ENCODE measurements at places on chromosomes 3 and 15. TPM values are rescaled to one million over a fixed set of nuclear protein-coding genes. Genes with fewer than 3 reads are reported as not detected.

DNA sequence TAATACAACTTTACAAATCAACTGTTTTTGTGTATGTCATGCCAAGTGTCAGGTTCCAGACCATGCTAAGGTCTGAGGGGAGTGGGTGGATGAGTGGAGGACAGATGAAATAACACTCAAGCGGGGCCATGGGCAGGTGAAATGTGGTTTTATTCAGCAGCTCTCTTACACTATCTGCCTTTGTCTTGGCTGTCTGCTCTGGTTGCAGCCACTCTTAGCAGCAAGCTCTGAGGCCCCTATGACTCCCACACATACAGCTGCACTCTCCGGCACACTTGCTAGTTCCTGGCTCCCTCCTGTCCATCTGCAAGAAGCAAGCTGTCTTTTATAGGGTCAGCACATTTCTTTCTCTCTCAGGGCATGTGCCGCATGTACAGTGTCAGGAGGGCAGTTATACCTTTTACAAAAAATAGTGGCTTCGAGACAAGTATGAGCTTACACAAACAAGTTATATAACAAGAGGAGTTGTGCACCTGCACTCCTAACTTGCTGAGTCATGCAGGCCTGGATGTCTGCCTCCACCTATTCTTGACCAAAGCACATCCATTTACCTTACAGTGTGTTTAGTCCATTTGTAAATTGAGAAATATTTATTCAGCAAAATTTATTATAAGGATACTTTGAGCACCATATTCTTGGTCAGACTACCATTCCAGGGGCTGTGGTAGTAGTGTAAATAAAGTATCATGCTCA, 683.7 kb upstream of the CBLB start:
- no peak for DNase-seq

DNA sequence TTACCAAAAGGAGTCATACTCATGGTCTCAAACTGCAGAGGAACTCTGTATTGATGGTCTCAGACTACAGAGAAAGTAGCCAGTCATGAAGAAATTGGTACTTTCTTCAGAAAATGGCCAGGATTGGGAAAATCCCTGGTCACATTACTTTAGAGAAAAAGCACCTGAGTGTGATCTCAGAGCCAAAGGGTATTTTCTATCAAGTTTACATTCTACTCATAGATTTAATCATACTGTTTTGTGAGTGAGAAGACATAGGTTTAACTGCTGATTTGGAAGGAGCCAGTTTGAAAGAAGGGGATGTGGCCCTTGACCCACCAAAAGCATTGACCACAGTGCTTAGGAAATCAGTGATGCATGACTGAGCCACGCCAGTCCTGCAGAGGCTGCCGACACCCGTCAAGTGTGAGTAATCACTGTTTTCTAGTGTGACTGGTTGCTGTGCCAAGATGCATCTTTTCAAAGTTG, 203.6 kb downstream of the AKAP13 start:
- peak; percentile 53 for DNase-seq

- no peak for DNase-seq
These were observed 5.9 kb upstream of the FHIT start for GRCh38 chr3:61257148-61257547.

The GABRR3 gene
- total RNA-seq = not detected

DNA sequence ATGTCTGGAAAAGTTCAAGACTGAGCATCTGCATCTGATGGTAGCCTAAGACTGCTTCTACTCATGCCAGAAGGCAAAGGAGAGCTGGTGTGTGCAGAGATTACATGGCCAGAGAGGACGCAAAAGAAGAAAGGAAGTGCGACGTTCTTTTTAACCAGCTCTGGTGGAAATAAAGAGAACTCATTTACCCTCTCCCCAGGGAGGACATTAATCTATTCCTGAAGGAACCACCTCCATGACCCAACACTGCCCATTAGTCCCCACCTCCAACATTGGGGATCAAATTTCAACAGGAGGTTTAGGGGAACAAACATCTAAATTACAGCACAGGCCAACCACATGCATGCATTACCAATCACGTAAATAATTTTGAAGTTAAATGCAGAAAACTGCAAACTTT, 1.5 kb upstream of the NCK1 start:
- DNase-seq = no peak

The CSPG5 gene
- total RNA-seq = 0.26 TPM

DNA sequence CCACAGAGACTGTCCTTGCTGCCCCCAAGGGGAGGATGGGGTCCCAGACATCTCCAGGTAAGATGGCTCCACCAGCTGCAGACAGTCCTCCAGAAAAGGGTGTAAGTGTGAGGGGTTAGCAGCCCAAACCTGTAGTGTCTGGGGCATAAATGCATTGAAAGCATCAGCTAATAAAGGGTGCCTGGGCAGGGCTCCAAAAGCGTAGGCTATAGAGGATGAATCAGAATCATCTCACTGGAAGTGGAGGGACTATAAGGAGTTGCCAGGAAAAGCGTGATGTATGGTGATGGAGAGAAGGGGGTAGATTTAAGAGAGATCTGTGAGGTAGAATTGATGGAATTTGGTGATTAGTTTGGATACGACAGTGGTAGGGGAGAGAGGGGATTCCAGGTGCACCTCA, 79.9 kb upstream of the ONECUT1 start:
- DNase-seq = no peak

DNA sequence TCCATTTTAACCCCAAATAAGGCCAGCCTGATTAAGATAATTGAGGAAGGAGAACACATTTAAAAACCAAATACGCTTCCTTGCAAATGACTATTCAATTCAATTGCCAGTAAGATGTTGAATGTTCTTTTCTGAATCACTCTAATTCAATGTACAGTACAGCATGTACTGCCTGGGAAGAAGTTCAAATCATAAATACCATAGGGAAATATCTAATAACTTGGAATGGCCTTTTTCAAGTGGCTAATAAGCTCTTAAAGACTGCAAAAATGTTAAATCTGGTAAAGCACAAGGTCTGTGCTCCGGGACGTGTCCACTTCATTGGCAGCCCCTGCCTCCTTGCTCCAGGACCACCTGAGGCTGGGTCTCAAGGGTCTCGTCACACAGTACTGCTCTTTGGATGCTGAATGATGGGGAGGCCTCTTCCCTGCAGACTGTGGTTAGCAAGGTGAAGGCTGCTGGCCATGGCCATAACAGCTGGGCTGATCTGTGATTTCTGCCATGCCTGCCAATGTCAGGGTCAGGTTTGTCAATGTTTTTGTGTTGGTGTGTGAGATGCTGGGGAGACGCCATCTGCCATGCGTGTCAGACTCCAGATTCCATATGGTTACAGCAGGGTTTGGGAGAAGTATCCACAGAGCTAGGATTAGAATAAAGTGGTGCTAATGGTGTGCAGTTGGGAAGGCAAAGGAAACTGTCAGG, 300.5 kb downstream of the ADAMTS17 start:
- no peak for DNase-seq

- no peak for DNase-seq
These were observed 45.9 kb downstream of the FAM43A start for GRCh38 chr3:194731506-194732073.

- DNase-seq = no peak
These were observed 181.8 kb upstream of the TBL1XR1 start for GRCh38 chr3:177379045-177379444.

- no peak for DNase-seq
These were observed 462.3 kb upstream of the SGO1 start for GRCh38 chr3:20648294-20648693.

- DNase-seq = no peak
These were observed 577.6 kb downstream of the RSL24D1 start for GRCh38 chr15:54619180-54619579.

GRCh38 chr3:195171093-195171873, 99.7 kb downstream of the XXYLT1 start:
- DNase-seq = no peak

- DNase-seq = peak; percentile 43
These were observed 63.6 kb downstream of the FAM81A start for GRCh38 chr15:59501597-59501996.

GRCh38 chr15:60928970-60929369, 300.1 kb downstream of the RORA start:
- DNase-seq = no peak

- no peak for DNase-seq
These were observed 43.4 kb downstream of the UMPS start for GRCh38 chr3:124773351-124774326.

The TOP2B gene
- total RNA-seq = 52.7 TPM

DNA sequence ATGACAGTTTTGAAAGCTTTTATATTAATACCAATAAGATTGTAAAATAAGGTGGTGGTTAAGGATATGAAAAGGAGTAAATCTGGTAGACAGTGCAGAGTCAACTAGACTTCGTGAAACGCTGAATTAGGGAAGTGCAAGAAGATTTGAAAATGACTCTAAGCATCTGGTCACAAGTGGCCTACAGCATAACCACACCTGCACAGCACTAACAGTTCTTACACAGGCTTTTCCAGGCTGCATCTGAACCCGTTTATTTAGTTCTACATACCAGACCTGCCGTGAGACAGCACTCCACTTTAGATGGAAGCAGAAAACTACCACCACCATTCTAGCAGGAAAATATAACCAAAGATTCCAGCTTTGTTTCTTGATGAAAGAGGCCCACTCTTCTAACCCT, 1.9 kb downstream of the DMXL2 start:
- DNase-seq = no peak

- no peak for DNase-seq
These were observed 10.1 kb downstream of the ITGA11 start for GRCh38 chr15:68421798-68422402.

GRCh38 chr3:63479661-63480035, 172.8 kb upstream of the SNTN start:
- DNase-seq = no peak

The SEMA6D gene
- total RNA-seq = 18.2 TPM

DNA sequence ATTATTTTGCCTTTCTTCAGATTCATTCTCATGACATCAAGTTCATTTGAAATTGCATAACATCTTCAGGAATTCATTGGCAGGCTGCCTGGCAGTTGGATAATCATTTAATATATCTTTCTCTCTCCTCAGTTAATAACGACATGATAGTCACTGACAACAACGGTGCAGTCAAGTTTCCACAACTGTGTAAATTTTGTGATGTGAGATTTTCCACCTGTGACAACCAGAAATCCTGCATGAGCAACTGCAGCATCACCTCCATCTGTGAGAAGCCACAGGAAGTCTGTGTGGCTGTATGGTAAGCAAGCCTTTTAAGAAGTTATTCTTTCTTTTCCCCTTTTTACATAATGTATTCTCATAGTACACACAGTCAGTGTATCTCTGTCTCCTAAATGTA, 38.2 kb downstream of the TGFBR2 start:
- peak; percentile 53 for DNase-seq

DNA sequence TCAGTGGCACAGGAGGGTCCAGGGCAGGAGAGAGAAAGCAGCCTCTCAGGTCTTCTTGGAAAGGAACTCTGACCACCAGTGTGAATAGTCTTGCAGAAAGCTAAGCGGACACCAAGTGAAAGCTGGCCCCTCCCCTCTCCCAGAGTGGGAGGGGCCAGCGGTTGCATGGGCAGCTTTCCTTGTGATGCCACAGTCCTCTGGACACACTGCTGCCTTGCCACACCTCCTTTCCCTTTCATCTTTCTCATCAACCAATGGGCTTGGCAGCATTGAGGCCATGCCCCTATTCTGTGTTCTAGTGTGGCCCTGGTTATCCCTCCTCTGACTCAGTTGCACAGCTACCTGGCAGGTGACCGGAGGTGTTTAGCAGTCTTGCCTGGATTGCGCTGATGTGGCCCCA, 49.7 kb upstream of the GOLGA6B start:
- DNase-seq = no peak

DNA sequence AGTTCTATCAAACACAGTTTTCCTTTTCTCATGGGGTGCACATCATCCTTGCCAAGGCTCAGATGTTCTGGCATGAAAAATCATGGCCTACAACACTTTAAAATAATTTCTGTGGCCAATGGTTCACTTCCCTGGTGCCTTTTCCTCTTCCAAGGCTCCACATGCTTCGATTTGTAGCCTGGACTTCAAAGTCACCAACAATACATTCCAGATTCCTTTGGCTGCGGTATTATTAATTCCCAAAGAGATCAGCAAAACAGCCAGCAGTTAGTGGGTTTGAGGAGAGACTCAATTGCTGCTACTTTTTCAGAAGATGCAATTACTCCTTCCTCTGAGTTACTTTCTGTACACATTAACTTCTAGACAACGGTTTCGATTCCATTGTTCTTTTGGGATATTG, 80.3 kb upstream of the CCDC80 start:
- DNase-seq = no peak

The PLSCR2 gene
- total RNA-seq = not detected

- no peak for DNase-seq
These were observed 16.9 kb upstream of the CSPG4 start for GRCh38 chr15:75729326-75730069.

DNA sequence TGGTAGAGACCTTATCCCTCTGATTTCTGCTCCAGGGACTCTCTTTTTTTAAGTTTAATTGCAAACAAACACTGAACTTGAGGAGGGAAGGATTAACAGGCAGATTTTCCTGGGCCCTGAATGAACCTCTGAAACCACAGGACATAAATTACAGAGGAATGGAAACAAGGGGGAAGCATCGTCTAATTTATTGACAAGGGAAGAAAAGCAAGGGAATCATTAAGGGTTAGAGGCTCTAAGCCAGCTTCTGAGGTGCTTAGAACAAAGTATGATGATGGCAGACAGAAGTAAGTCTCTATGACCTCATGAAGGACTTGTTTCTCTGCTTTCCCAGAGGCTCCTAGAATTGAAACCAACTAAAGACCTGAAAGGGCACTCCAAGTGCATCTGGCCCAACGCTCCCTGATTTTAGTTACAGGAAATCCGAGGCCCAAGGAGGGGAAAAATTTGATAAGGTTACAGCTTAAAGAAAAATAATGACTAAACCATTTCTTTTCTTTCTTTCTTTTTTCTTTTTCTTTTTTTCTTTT, 244.7 kb upstream of the NR2E3 start:
- DNase-seq = no peak

- DNase-seq = no peak
These were observed 13.4 kb downstream of the COMMD2 start for GRCh38 chr3:149738876-149739275.

The AMIGO3 gene
- total RNA-seq = 2.0 TPM

- DNase-seq = no peak
These were observed 125.5 kb downstream of the MITF start for GRCh38 chr3:69864766-69865165.

- no peak for DNase-seq
These were observed 76.8 kb downstream of the SETMAR start for GRCh38 chr3:4380013-4380412.

- no peak for DNase-seq
These were observed 553.0 kb downstream of the NTRK3 start for GRCh38 chr15:87703327-87704111.

Measured in body of pancreas (tissue), 4 donors.